Left cardiac atrium (tissue), 4 donors: ENCODE measurements at places on chromosomes 13 and 19. TPM values are rescaled to one million over a fixed set of nuclear protein-coding genes. Genes with fewer than 3 reads are reported as not detected.

SERPINE3 gene
- not detected for total RNA-seq

FAM83E gene
- total RNA-seq, result 0.32 TPM

NXNL1 gene
- 0.56 TPM for total RNA-seq

ELSPBP1 gene
- total RNA-seq, result not detected

FGF22 gene
- total RNA-seq, result not detected
